Stomach (tissue), 19 donors: ENCODE measurements at places on chromosomes 16 and 17. TPM values are rescaled to one million over a fixed set of nuclear protein-coding genes. Genes with fewer than 3 reads are reported as not detected.

GRCh38 chr17:60327134-60327900 is 64.6 kb downstream of the USP32 start:
- H3K4me1 ChIP-seq = no peaks in the 10 kb centered on the region
- no peak overlapping the region for H3K4me3 ChIP-seq
- H3K36me3 ChIP-seq = peaks cover 21% of the 10 kb centered on the region
- H3K27ac ChIP-seq = no peak overlapping the region

Gene RCVRN
- total RNA-seq = not detected

DNA sequence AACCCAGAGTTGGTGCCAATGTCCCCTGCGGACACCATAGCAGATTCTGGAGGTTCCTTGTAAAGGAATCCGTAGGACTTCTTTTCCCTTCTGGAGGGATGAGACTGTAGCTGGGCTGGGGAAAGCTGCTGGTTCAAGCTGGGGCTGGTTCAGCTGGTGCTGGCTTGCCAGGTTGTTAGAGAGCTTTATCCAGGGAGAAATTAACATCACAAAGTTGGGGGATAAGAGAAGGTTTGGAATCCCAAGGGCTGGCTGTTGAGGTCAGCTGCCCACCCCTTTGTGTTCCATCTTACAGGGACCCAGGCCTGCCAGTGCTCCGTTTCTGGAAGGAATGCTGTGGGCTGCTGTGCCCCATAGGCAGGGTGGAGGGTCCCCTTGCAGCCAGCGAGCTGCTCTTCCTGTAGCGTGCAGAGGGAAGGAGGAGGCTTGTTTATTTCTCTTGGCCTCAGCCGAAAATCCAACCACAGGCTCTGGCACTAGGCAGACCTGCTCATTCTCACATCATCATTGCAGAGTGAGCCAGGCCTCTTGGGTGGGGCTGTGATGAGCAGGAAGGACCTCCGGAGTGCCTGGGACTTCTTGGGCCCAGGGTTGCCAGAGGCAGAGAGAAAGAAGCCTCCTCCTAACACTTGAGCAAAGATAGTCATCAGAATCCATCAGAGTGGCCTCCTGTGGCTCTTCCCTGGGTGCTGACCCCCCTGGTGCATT is 251.1 kb downstream of the SEC14L1 start:
- no peak for DNase-seq
- H3K36me3 ChIP-seq = no peaks in the 10 kb centered on the region
- H3K4me3 ChIP-seq = no peak overlapping the region

DNA sequence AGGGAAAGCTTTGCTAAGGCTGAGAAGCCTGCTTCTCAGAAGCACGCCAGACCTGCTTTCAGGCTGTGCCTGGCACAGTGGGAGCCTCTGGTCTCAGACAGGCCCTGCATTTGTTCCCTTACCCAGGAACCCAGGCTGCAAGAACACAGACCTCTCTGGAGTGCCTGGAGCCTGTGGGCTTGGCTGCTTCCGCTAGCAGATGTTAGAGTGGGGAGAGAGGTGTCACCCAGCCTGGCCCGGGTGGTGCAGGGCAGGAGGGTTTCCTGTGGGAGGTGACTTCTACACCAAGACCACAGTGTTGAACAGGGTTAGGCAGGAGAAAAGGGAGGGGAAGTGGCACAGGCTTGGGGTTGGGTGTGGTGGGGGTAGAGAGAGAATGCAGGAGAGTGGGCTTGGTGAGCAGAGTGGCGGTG is 35.8 kb upstream of the ADGRG1 start:
- H3K4me1 ChIP-seq = peaks cover 9% of the 10 kb centered on the region
- H3K27ac ChIP-seq = no peak overlapping the region
- no peak overlapping the region for H3K4me3 ChIP-seq

GRCh38 chr17:48701864-48702532 is 20.3 kb downstream of the PRAC1 start:
- no peak overlapping the region for H3K27ac ChIP-seq
- DNase-seq = no peak
- no peaks in the 10 kb centered on the region for H3K4me1 ChIP-seq
